ENCODE measurements at places on chromosomes 6 and 20.

- DNase-seq: peak; percentile 63
These were observed 31.9 kb downstream of the TTI1 start for GRCh38 chr20:38001173-38001875.

DNA sequence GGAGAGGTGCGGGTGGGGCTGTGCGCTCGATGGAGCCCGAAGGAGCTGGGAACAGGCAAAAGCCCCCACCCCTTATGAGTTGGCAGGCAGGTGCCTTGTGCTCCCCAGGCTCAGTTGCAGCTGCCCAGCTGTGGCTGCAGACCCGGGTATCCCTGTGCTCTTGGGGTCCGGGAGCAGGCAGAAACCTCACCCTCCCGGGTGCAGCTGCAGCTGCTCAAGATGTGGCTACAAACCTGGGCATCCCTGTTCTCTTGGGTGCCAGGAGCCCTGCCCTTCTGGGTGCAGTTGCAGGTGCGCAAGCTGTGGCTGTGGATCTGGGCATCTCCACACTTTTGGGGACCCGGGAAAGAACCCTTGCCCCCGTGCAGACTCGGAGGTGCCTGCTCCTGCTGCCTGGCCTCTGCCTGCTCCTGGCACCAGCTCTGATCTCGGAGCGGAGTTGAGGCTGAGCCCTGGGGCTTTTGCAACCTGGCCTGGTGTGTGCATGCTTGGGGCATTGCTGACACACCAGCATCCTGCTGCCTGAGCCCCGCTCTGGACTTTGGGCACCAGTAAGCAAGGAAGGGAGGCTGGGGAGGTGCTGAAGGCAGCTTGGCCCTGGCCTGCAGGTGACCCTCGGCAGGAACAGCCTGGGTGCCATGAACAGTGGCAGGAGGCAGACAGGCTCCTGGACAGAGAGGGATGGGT is 21.6 kb downstream of the OR2J3 start:
- DNase-seq: no peak

DNA sequence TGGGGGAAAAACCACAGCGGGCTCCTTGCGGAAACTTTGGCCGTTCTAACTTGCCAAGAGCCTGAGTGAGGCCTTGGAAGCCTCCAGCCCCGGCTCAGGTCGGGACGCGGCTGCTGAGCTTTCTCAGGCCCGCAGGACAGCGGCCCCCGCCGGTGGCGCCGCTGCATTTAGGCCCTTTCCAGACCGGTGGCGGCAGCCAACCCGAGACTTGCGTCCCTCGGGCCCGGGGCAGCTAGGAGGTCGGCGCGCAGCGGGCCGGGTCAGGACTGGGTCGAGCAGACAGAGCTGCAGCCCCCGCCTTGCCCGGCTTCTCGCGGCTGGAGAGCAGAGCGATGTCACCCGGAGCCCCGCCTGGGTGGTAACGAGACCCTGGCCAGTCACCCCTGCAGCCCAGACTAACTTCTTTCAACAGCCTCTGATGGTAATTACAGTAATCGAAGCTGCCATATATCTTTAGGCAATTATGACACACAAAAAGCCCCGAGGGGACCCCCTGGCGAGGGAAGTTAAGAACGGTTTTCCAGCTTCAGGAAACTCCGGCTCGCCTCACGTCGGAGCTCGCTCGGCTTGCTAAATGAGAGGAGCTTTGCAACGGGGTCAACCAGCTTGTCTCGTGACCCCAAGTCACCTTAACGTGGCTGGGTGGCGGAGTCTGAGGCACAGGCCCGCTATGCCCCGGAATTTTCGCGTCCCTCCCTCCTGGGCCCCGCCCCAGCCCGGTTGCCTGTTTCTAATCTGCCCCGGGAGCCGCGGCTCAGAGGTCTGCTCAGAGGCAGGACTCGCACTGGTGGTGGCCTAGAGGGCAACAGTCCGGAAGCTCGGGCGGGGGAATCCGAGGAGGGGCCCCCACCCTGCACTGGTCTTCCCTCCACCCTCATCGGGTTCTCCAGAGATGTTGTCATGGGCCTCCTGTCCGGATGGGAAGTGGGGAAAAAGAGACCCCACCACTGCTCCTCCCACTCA is 3.0 kb downstream of the NR2E1 start:
- DNase-seq: no peak

- no peak for DNase-seq
These were observed 8.6 kb upstream of the CASS4 start for GRCh38 chr20:56403465-56403864.

DNA sequence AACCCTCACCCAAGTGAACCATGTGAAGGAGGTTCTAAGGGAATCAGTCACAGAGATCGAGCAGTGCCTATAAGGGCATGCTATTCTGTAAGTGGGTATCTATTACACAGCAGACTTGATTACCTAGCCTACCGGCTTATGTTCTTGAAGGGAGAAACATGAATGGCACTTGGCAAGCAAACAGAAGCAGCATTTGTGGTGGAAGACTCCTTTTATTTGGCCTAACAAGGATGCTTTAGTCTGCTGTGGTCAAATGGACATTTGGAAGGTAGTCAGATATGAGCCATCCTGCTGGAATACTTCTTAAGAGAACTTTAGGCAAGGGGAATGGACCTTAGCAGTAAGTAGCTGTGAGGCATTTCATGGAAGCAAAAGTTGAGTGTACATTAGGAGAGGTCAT is 126.3 kb downstream of the COL12A1 start:
- DNase-seq: no peak

Measured in RKO (cell line).